ENCODE measurements at places on chromosomes 2 and 18. TPM values are rescaled to one million over a fixed set of nuclear protein-coding genes. Genes with fewer than 3 reads are reported as not detected.

- DNase-seq, result no peak
Measured at GRCh38 chr2:191565647-191566198, 112.2 kb upstream of the NABP1 start.

GRCh38 chr2:46913471-46914381 is 1.9 kb downstream of the MCFD2 start:
- DNase-seq, result no peak

DNA sequence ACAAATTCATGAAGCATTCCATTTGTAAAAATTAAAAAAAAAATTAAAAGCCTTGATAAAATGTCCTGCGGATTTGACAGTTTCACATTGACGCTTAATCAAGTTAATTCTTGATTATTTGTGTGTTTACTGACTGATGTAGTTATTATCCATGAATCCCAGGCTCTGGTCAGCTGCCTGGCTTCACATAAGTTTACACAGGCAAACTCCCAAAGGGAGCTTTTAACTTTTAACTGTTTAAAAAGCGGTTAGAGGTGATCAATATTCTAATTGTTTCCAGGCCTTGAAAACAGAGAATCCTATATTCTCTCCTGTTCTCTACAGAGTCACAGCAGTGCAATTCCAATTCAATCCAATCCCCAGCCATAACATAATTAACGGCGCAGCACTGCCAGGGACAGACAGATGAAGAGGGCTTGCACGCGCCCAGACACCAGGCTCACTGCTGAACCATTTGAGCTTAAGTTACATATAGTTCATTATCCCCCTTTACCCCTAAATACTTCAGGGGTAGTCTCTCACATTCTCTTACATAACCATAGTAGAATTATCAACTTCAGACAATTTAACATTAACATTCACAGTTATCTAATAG is 47.5 kb downstream of the ATP8B1 start:
- no peak for DNase-seq

DNA sequence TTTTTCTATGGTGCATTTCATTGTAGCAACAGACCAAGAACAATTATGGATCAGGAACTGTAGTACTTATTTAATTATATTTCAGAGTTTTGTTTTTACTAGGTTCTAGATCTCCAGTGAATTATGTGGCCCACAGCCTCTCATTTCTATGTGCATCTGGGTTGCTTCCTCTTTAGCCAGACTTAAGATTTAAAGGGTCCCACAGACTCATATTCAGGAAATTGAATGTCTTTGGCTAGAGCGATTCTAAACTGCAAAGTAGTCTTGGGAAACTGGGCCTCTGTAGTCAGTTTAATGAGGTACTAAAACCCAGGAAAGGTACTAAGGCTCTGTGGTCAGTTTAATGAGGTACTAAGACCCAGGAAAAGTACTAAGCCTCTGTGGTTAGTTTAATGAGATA is 94.4 kb downstream of the LYPD6B start:
- no peak for DNase-seq

DNA sequence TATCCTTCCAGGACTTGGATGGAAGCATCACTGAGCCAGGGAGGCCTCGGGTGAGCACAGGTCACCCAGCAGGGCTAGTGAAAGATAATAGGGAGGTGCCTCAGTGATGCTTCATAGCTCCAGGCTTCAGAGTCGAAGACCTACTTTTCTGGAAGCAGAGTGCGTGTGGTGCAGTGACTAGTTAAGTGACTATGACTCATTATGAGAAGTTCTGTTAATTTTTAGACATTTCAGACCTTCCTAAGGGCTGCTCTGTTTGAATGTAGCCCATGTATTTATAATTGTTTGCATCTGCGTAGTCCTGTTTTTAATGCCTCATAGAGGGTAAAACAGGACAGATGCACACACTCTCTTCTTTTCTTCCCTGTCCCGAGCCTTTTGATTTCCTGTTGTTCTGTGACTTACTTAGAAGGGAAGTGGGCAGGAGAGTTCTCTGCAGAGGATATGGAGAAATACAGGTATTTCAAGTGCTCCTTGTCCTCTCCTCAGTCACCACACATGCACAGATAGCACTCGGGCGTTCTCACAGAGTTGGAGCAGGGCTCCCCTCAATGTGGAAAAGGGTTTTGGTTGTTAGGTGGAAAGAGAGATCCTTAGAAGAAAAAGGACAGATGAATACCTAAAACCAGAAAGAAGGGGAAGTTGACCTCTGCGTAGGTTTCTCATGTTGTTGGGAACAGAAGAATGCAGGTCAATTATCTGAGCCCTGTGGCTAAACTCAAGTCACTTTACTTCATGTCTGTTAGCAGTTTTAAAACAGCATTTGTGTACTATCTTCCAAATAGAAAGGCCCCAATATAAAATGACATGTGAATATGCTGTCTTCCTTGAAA is 34.7 kb downstream of the RALB start:
- no peak for DNase-seq

DNA sequence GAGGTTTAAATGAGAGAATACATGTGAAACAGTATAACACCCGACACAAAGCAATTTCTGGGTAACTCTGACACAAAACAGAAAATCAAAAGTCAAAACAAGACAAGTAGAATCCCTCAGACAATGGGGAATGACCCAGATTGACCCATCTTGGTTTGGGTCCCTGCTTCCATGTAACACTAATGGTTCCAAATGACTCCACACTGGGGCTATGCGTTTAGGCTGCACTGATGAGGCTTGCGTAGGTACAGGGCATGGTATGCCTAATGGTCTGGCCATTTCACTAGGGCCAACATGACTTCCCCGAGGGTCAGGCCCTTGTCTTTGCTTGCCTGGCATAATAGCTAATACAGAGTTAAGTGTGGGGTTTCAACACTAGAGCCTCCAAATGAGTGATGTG is 27.2 kb upstream of the NFE2L2 start:
- DNase-seq, result no peak

The ACSL3 gene
- total RNA-seq, result 58.7 TPM

The RPRM gene
- total RNA-seq, result 0.22 TPM
